Astrocyte of the spinal cord (primary cell): ENCODE measurements at places on chromosomes 6 and 20.

DNA sequence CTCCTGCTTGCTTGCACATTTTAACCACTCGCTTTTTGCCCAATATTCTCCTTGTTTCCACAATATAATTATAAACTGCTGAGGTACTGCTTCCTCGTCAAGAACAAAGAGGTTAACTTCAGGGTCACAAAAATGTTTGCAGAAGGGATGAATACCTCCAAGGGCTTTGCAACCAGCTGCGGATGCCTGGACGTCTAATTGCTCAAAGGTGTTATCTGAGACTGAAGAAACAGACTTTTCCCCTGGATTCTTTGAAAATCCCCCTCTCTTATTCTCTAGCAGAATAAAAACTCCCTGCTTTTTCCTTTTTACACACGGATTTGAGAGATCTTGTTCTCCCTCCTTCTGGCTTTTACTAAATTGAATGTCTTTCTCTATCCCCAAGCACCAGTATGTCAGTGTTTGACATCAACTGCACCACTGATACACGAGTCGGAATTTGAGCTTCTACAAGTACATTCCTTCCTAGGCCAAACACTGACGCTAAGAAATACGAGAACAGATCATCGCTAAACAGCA lies 336 bp upstream of the SMPDL3A start:
- DNase-seq = peak; percentile 90

DNA sequence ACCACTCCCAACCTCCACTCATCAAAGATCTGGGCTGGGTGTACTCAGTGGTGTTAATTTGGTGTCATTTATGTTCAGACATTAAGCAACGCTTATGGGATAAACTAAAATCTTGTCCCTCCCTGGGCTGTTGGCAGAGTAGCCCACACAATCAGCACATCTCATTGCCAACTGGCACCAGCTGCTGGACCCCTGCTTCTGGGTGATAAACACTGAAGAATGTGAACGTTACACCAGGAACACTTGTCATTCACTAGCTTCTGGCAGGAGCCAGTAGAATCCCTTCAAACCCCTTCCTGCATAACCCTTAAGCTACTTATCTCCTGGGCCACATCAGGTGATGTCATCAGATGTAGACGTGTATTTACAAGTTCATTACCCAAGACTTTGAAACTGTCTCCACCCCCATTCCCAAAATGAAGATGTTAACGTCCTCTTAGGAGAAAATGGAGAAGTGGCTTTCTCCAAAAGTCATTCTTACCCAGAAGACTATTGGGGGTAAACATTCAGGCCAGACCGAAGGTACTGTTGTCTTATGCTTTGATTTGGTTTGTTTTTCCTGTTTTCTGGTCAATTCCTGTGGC lies 107.8 kb upstream of the CD93 start:
- no peak for DNase-seq

DNA sequence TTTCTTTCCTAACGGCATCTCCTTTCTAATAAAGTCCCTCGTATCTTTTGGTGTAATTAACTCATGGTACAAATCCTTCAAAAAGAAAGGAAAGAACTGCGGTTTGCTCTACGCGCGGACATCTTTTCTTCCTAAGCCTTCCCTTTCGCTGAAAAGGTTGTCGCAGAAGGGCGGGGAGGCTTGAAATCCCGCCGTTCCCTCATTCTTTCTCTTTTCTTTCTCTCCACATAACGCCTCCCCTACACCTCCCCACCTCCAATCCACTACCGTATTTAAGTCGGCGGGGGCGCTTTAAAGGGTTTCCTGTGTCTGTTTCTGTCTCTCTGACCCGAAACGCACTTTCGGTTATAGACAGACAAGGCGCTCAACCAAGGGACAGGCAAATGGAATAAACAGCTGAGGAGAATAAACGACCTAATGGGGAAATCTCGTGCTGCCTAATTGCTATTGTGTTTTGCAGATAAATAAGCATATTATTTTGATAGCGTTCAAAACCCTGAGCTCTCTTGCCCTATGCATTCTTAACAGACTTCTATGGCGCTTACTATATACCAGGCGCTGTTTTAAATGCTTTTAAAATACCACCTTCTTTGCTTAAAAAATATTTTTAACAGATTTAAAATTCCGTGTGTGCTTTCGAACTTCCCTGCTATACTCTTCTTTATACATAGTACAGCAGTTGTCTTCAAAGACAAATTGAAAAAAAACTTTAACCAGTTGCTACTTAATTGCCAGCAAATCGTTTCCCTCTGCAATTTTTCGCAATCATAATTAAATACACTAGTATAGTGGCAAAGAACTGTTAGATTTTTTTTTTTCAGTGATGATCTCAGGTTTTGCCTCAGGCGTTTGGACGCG lies 2.5 kb upstream of the HEY2 start:
- DNase-seq = peak; percentile 79

GRCh38 chr20:20498076-20498861 lies 130.4 kb downstream of the INSM1 start:
- peak; percentile 14 for DNase-seq

DNA sequence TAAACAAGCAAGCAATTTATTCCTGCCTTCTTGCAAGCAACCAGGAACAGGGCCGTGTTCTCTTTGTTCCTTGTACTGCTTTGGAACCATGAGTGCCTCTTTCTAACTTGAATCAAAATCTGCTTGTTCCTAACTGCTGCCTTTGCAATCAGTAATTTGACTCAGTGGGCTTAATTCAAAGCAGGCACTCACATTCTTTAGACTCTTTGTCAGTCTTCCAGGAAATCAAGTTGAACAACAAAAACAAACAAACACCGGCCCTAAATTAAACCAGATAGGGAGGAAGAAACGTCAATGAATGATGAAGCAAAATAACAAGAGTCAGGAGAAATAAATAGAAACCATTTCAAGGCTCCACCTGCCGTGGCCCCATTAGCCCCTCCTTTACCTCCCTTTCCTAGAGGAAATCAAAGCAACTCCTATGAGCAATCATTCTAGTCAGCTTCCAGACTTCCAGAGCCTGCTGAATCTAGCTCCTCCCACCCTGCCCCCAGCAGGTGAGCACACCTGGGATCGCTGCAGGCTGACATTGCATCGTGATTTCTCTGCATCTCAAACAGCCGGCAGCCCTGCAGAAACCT lies 582.2 kb upstream of the FLRT3 start:
- DNase-seq = no peak

- DNase-seq = no peak
Observed at GRCh38 chr6:130065609-130066156, 47.3 kb downstream of the L3MBTL3 start.

DNA sequence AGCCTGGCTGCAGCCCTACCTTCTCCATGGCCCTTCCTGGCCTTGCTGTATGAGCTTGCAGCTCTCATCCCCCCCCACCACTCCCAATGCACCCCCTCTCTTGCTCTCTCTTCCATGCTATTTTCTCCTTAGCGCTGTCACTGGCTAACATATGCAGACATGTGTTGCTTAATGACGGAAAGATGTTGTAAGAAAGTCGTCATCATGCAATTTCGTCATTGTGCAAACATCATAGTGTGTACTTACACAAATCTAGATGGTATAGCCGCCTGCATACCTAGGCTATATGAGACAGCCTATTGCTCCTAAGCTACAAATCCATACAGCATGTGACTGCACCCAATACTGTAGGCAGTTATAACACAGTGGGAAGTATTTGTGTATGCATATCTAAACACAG lies 27.0 kb downstream of the ANGPT4 start:
- no peak for DNase-seq

- no peak for DNase-seq
Observed at GRCh38 chr6:108914235-108915022, 66.2 kb downstream of the ARMC2 start.

GRCh38 chr6:149233056-149233715 lies 84.3 kb upstream of the TAB2 start:
- DNase-seq = peak; percentile 97

DNA sequence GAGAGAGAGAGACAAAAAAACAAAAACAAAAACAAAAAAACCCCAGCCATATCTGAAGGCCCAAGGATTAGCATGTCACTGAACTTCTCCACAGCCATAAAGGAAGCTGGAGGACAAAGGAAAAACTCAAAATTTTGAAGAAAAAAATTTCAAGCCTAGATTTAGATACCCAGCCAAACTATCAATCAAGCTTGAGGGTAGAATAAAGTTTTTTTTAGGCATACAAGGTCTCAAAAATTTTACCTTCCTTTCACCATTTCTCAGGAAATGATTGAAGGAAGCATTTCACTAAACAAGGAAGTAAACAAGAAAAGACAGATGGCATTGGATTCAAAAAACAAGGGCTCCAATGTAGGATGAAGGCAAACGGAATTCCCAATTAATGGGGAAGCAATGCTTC lies 52.1 kb downstream of the KCNK5 start:
- DNase-seq = no peak

DNA sequence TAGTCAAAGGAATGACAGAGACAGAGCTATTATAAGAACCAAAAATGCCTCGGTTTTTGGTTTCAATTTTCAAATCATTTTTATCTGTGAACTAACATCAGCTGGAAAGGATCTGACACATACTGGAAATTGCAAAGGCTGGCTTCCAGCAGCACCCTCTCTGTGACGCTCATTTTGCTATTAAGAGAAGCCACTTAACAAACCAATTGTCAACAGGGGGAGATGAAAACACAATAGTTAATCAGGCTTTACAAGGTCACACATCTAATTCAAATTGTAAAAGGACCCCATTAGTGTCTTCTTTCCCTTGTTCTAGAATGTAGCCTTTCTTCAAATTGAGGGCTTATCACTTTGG lies 160.5 kb downstream of the TFAP2B start:
- DNase-seq = no peak

DNA sequence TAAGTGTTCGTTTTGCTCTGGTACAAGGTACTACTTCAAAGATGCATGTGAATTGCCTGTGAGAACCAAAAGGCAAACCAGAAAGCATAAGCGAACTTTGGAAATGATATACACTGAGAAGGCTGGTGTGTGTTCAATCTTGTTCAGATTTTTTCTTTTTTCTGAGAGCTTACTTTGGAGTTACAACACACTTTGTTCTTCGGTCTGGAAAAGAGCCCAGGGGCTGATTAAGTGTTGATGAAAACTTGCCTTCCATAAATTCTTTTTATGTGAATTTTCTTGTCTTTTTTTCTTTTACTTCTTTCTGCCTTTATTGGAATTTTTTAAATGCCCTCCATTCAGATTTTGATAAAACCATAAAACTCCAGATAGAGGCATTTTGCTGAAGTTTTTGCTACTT lies 395.1 kb upstream of the SASH1 start:
- DNase-seq = no peak

DNA sequence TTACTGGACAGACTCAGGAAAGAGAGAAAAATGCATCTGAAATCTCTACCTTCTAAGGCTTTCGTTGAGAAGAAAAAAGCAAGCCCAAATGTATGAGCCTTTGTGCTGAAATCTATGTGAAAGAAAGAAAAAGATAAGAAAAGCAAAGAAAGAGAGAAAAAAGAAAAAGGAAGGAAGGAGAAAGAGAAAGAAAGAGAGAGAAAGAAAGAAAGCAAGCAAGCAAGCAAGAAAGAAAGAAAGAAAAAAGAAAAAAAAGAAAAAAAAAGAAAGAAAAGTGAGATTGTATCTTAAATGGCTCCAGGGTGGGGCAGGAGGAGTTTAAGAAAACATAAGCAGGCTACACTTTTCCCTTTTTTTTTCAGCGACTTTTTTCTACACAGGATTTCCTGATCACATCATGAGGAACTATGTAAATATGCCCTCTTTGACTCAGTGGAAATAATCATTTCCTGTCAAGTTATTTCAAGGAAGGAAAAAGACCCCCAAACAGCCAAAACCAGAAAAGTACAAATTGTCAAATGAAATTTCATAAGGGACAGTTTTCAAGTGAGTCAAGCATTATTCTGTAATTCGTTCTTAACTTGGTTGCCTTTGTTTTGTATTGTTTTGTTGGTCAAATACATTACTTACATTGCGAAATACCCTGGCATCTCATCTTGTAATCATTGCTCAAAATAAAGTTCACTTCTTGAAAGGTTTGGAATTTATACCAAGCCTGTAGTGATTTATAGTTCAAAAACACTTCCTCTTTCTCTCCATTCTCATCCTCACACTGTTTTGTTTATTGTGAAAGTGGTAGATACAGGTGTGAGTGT lies 79.5 kb upstream of the RNF217 start:
- peak; percentile 35 for DNase-seq

- DNase-seq = peak; percentile 81
Observed at GRCh38 chr20:37992802-37993409, 40.4 kb downstream of the TTI1 start.

DNA sequence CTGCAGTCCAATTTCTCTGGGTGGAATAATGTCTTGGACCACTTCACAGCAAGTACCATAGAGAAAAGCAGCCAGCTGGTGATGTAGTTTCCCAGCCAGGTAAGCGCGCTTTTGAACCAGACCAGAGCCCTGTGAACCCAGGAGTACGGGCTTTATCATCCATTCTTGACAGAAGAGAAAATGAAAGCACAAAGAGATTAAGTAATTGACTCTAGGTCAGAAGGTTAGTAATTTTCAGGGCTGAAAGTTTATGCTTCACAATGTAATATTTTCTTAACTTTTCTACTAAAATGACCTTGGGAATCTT lies 7.1 kb upstream of the UST start:
- no peak for DNase-seq

DNA sequence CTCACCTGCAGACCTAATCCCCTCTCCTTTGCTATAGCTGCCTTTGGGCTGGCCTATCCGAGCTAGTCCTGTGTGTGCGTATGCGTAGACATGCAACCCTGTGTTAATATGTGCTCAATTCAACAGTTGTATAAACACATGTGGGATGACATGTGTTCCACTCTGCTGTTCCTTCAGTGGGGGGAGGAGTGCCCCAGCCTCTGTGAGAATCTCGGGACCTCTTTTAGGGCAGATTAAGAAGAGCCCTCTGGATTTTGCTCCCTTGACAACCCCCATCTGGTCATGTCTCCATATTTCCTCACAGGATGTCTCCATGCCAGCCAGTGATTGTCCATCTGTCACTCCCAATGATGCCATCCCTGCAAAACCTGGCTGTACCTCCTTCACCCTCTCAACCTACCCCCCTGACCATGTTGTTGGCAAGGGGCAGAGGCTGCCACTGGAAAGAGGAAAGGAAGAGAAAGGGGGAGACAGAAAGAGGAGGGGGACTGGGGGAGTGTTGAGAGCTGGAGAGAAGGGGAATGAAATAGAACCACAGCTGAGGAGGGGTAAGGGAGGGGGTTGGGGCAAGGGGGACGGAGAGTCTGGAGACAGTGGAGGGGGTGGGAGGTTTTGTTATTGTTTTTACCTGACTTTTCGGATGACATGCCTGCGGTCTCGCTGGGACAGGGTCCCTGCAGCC lies 417 bp downstream of the PRRT1 start:
- no peak for DNase-seq

DNA sequence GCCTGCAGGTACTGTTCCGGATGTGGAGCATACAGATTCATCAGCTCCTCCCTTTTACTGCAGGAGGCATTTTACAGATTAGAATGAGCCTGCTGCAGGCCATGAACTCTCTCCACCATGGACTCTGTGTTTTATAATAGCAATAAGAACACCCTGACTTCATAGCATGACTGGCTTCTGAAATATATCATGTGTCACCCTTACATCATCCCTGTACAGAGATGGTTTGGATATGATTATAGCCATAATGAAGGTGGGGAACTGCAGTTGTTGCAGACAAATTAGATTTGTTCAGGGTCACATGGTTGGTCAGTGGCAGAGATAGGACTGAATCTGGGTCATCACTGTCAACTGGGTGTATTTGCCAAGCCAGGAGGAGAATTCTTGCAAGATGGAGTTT lies 100.7 kb downstream of the FOXO3 start:
- peak; percentile 46 for DNase-seq
